ENCODE measurements at places on chromosomes 16 and 17.
A peak's percentile ranks its signal among the peaks of the same experiment; 100 is the strongest.

DNA sequence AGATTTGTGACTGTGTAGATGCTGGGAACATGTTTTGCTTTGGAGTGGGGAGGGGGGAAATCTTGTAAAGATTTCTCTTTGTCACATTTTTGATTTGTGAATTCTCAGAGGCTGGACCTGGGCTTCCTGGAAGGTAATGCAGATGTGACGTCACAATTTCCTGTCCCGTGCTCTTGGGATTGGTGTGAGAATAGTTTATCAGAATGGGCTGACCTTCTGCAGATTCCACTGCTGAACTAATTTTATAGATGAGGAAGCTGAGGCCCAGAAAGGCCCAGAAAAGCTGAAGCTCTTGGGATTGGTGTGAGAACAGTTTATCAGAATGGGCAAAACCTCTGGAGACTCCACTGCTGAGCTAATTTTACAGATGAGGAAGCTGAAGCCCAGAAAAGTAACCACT, 34.0 kb downstream of the HS3ST3B1 start:
- DNase-seq, result no peak

DNA sequence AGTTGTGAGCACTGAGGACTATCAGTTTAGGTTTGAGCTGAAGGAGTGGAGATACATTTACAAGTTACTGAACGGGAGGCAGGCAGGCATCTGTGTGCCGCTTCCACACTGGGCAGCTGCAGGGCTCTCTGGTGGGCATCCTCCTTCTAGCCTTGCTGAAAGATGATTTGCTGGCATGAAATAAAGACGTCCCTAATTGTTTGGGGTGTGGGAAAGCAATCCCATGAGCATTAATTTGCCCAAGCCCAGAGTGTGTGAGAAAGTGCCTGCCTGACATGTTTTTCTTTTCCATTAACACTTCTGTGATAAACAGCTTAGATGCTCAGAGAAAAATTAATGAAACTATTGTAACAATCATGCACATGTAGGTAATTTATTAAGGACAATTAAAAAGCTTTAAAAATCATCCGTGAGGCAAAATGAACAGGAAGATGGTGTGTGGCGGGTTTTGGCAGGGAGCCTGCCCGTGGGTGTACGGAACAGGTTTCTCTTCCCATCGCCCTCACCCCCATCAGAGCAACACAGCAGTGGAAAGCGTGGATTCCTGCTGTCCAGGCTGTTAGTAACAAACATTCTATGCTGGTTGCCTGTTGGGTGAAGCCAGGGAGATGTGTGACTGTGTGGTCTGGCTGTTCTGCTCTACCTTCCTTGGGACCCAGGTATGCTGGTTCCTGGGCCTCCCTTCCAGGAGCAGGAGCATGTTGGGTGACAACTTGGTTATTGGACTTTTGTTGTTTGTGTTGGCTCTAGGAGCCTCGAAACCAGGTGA, 191.9 kb downstream of the MSI2 start:
- DNase-seq, result peak; percentile 42

DNA sequence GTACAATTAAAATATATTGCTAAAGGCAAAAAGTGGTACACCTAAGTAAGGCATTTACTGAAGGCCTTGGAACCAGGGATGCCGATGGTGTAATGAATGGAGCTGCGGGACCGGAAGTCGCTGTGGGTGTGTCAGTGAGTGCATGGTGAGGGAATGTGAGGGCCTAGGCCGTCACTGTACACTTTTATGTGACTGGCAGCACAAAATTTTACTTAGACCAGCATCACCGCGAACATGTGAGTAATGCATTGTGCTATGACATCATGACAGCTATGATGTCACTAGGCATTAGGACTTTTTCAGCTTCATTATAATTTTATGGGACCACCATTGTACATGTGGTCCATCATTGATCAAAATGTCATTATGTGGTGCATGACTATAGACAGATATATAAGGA, 14.7 kb downstream of the ALOX15B start:
- DNase-seq, result no peak

GRCh38 chr17:43021741-43022512, at the start of gene VAT1:
Gene VAT1, minus strand, starts transcription at chr17:43022385. Its CDS starts 63 bp downstream, at chr17:43022322.
- peak; percentile 80 for DNase-seq

GRCh38 chr17:7707446-7707845, 2.4 kb downstream of the EFNB3 start:
- no peak for DNase-seq

GRCh38 chr16:23857881-23858269, 22.1 kb downstream of the PRKCB start:
- no peak for DNase-seq

- no peak for DNase-seq
Measured at GRCh38 chr16:88411951-88412576, 29.3 kb downstream of the ZNF469 start.

DNA sequence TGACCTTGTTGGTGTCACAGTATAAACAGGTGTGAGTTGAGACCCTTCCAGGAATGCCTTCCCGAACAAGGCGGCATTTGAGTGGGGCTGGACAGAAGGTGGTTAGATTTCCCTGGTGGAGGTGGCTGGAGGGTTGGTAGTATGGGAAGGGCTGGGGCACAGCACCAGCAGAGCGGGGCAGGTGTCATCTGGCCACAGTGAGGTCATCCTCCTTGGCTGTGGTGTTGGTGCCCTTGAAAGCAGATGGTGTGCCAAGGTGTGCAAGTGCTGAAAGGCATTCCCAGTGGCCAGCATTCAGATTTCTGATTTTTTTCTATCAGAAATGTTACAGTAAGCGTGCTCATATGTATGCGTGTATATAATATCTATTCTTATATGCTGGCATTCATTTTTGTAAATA, 126.6 kb downstream of the LAT start:
- no peak for DNase-seq

DNA sequence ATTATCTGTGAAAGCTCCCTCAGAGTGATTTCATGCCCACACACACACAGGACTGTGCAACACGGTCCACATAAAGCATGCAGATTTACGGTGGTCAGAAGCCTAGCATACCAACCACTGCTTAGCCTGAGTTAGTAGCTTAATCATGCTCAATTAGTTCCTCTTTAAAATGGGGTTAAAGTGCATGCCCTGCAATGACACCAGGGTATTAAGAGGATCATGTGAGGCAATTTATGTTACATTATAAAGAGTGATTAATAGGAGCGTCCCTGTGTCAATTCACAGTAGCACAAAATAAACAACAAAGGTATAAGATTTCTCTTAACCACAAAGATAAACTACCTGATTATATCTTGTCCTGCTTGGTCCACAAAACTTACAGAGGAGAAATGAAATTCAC, 39.8 kb downstream of the C17orf67 start:
- no peak for DNase-seq

- DNase-seq, result no peak
Measured at GRCh38 chr16:56994311-56994710, 5.0 kb downstream of the NLRC5 start.

GRCh38 chr17:18314059-18314730, 599 bp downstream of the TOP3A start:
- DNase-seq, result no peak

- DNase-seq, result peak; percentile 20
Measured at GRCh38 chr17:75619506-75620431, 13.5 kb upstream of the SMIM5 start.

DNA sequence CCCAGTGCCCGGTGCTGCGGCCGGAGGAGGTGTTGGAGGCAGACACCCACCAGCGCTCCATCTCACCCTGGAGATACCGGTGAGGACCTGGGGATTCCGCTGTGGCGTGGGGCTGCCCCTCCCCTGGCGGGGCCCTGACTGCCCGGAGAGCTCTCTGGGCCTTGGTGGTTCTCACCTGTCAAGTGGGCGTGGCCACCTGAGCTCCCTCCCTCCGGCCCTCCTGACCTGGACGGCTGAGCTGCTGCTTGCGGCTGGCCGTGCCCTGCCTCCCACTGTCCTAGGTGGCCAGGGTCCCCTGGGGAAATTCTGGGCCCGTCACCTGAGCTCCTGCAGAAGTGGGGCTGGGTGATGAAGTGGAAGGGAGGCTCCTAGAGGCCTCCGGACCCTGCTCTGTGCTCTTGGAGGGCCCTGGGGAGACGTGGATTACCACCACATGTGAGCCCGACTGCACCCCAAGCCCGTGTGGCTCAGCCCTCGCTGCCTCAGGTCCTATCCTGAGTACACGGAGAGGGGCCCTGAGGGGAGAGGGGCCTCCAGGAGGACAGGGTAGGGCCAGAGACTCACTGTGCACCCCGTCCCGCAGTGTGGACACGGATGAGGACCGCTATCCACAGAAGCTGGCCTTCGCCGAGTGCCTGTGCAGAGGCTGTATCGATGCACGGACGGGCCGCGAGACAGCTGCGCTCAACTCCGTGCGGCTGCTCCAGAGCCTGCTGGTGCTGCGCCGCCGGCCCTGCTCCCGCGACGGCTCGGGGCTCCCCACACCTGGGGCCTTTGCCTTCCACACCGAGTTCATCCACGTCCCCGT, 1.1 kb downstream of the IL17C start:
- DNase-seq, result no peak

DNA sequence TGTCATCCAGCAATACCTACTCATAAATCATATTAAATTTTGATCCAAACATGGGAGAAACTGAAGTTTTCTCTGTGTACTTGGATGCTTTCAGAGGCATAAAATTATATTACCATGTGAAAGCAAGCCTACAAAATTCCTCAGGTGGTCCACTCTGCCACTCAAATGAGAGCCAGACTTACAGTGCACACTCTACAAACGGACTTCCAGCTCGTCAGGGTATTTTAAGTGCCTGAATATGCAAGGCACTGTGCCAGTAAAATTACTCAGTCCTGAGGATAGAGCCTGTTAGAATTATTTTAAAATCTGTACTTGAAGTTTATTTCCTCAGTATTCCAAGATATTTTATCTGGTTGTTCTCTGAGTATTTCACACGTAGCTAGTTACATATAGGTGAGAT, 54.5 kb downstream of the TENT4B start:
- DNase-seq, result no peak

- DNase-seq, result no peak
Measured at GRCh38 chr17:35665662-35666061, 65.8 kb upstream of the RASL10B start.

GRCh38 chr17:63041251-63041650, 75.2 kb downstream of the TANC2 start:
- no peak for DNase-seq

GRCh38 chr17:7131423-7131791, 16.8 kb upstream of the ASGR2 start:
- no peak for DNase-seq

DNA sequence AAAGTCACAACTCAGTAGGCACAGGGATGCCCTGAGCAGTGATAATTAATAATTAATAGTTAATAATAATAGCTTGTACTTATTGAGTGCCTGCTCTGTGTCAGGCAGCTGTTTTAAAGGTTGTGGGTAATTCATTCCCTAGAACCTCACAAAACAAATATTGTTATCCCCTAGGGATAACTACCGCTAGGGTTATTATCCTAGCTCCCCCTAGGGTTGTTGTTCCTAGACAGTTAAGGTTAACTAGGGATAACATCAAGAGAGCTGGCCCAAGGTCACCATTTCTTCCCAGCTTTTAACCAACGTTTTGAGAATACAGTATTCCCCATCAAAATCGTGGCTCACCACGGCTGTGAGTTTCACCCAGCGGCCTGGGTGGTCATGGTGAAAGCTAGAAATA, 180.1 kb downstream of the PRKCB start:
- DNase-seq, result no peak

GRCh38 chr16:926715-927114, 44.1 kb downstream of the LMF1 start:
- DNase-seq, result no peak

DNA sequence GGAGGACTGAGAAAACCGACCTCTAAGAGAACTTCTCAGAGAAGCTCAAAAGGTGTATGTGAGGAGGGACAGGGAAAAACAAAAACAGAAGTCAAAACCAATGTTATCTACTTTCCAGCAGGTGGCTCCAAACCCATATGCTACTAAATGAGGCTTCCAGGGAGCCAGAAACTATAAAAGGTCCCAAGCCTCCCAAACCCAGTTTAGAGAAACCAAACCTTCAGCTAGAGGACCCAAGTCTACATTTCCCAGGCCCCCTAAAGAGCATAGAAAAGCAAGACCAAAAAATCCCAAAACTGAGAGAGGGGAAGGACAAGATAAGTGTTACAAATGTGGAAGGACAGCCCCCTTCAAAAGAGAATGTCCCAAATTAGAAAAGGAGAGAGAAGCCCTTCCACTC, 3.7 kb downstream of the HPR start:
- peak; percentile 17 for DNase-seq

DNA sequence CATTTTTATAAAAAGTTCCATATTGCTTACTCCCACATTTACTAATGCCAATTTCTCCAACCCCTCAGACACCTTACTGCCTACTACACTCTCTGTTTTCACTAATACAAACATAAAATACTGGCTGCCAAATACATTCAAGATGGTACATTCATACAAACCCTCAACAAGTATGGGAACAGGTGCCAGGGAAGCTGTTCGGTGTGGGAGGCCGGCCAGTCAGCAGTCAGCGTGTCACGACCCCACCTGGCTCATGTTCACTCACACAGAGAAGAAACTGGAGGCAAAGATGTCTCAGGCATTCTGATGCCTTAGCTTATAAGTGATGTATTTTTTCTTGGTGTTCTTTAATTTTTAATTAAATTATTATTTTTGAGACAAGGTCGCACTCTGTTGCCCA, 42.4 kb upstream of the TRAP1 start:
- DNase-seq, result no peak

DNA sequence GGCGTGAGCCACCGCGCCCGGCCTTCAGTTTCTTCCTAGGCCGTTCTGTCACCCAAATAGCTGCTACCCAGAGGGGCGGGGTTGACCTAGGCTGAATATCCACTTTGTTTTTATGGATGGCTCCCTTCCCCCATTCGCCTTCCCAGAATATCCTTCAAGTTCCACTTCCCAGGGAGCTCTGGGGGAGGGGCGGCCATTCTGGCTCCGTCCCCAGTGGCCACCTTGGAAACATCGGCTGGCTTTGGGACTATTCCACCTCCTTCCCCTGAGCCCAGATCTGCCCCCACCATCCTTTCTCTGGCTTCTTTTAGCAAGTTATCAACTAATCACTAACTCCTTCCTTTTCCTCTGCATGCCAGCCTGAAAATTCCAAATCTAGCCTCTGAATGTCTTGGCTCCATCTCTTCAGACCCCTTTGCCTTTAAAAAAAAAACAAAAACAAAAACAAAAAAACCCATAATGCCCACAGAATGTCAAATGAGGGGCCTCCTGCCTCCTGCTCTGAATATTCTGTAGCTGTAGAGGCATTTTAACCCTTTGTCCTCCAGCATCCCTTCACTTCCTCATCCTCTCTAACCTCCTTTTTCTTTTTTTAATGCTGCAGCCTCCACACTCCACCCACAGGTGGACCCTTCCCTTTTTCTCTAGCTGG, 6.4 kb downstream of the ATP1B2 start:
- DNase-seq, result no peak

- DNase-seq, result no peak
Measured at GRCh38 chr17:56125830-56126819, 27.1 kb upstream of the ANKFN1 start.

- DNase-seq, result peak; percentile 30
Measured at GRCh38 chr16:25014500-25015147, 545 bp downstream of the ARHGAP17 start.

GRCh38 chr17:81277421-81277820, 17.7 kb downstream of the SLC38A10 start:
- peak; percentile 78 for DNase-seq

- DNase-seq, result no peak
Measured at GRCh38 chr17:29045734-29046472, 3.0 kb downstream of the PIPOX start.

- peak; percentile 16 for DNase-seq
Measured at GRCh38 chr17:72126575-72127486, 6.0 kb downstream of the SOX9 start.

GRCh38 chr16:54106057-54106456, 180.5 kb downstream of the IRX3 start:
- DNase-seq, result no peak

Data from NCI-H2081 (cell line).